ENCODE measurements at places on chromosomes 2 and 18.

DNA sequence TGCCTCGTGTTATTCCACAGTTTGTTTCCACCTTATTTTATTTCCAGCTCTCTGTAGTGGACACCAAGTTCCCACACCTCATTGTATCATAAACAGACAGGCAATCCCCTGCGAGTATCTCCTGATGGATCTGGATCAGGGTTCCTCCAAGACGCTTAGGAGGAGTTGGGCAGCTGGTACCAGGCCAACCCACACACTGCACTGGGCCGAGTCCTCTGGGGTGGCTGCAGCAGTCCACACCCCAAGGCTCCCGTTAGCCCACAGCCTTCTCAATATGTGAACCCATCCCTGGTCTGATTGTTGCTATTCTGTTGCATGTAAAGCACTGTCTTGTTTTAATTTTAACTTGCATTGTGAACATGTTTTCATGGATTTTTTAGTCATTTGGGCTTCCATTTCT, 178.8 kb upstream of the RAB6C start:
- DNase-seq: no peak

DNA sequence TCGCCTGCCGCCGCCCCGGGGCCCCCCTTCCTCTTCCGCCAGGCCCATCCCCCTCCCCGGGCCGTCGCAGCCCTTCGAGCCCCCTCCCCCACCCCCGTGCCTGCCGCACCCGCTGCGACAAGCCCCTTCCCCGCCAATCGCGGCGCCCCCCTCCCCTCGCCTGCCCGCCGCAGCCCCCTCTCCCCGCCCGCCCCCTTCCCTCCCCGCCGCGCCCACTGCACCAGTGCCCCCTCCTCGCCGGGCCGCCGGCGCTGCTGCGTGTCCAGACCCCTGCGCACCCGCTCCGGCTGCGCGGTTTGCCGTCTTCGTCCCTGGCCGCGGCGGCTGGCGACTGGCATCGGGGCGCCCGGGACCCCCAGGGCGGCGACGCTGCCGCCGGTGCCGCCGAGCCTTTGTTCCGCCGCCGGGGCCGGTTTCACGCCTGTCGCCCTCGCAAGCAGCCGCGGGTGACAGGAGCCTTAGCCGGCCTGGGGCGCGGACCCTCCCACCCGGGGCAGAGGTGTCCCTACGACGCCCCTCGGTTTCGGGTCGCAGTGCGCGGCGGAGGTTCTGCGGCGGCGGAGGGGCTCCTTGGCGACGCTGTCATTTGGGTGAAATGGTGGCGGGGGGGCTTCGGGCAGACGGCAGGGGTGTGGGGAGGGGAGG, 18.1 kb downstream of the GPC1 start:
- DNase-seq: no peak

DNA sequence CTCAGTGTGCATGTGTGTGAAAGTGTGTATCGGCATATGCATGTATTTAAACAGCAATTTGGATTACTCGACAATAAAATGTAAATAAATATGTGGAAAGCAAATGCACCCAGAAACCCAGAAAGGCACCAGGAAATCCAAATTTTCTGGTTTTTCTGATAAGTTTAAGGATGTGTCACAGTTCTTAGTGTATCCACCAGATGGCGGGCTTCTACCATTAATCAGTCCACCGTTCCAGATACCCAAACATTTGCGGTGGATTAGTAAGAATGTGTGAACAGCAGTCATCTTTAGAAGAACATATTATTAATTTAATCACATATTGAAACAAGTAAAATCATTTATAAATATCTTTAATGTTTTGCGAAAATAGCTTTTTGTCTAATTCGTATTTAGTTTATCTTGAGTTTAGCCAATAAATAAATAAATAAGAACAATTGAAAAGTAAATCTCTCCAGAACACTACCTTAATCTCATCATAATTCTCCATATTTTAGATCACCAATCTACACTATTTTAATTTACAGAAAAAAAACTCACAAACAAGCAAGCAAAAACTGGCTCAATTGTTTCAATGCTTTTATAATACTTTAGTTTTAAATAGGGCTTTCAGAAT, 298.9 kb downstream of the DSEL start:
- peak; percentile 68 for DNase-seq

DNA sequence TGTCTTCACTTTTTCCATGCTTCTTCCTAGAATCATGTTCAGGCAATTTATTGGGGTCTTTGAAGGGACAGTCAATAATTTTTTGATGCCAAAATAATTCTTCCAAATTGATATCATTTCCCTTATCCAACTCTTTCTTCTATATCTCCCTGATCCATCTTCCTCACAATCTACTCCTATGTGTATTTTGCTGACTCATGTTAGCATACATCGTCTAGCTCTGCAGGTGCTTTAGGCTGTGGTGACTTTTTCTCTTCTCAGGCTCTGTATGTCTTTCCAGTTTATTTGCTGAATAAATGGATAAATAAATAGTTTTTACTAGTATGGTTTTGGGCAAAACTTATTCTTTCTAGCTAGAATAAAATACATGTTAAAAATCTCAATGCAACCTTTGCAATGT, 1650.9 kb upstream of the TMEFF2 start:
- DNase-seq: no peak

- no peak for DNase-seq
Measured at GRCh38 chr2:229974266-229974665, 52.0 kb downstream of the FBXO36 start.

- no peak for DNase-seq
Measured at GRCh38 chr18:79911344-79912270, 39.8 kb downstream of the SLC66A2 start.

GRCh38 chr2:223465793-223466192, 136.4 kb downstream of the SCG2 start:
- no peak for DNase-seq

DNA sequence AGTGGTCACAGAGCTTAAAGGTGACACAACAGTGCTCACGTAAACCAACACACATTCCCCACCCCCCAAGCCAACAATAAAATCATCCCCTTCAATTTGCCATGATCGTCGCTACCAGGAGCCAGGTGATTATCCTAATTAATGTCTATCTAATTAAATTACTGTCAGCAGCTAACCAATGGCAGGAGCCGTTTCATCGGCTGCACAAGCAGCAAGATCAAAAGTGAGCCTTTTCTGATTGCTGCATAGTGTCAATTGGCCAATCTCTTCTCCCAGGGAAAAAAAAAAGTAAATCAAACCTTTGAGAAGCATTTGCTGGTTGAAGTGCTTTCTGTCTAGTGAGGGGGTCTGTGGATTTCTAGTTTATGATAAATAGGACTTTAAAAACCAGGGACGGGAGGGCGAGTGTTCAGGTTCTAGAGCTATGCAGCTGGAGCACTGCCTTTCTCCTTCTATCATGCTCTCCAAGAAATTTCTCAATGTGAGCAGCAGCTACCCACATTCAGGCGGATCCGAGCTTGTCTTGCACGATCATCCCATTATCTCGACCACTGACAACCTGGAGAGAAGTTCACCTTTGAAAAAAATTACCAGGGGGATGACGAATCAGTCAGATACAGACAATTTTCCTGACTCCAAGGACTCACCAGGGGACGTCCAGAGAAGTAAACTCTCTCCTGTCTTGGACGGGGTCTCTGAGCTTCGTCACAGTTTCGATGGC, at the start of gene TBR1:
TBR1 (plus strand) TSS at position 311 of the 721 bp plus-strand sequence; CDS start at position 425, 114 bp downstream.
- no peak for DNase-seq

DNA sequence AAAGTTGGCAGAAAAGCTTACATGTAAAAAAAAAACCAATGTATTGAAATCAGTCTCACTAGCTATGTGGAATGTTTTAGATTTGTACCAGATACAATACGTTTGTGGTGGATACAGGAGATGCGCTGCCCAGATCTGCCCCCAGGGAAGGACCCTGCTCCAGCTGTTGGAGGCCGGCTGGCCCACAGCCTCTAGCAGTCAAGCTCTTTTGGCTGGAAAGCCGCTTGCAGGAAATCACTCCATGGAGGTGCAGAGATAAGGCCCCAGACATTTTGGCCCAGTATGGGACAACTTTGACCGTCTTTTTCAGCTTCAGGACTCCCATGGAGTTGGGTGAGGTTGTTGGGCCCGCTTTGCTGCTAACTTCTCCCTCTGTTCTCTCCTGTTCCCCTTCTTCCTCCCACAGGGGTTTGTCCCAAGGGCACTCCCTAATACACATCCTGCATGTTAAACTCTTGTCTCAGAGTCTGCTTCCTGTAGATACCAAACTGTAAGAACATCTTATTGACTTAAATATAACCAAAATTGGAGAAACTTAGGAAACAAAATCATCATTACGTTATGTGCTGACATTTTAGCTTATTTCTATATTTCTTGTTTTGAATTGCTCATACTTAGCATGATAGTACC, 1.7 kb upstream of the QPCT start:
- no peak for DNase-seq

- DNase-seq: no peak
Measured at GRCh38 chr2:163715199-163715598, 20.6 kb downstream of the FIGN start.

DNA sequence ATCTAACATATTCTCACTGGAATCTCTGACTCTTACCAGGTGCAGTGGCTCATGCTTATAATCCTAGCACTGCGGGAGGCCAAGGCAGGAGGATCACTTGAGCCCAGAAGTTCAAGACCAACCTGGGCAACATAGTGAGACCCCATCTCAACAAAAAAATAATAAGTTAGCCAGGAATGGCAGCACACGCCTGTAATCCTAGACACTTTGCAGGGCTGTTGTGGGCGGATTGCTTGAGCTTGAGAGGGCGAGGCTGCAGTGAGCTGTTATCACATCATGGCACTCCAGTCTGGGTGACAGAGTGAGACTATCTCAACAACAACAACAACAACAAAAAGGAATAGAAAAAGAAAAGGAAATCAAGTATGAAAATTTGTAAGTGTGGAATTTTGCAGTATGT, 306.5 kb upstream of the CYP26B1 start:
- DNase-seq: no peak

DNA sequence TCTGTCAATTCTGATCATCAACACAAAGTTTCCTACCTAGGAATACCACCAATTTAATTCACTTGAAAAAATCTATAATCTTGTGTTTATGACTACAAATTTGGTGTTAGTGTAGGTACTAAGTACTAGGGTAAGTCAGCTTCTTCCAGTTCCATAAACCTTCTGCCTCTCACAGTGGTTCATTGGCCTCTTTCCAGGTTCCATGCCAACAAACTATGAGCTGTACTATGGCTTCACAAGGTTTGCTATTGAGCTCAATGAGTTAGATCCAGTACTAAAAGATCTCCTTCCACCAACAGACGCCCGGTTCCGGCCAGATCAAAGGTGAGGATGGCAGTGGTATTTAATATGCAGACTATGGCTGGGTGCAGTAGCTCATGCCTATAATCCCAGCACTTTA, 58.8 kb downstream of the PRKRA start:
- no peak for DNase-seq

- no peak for DNase-seq
Measured at GRCh38 chr18:59834267-59834666, 65.5 kb upstream of the PMAIP1 start.

GRCh38 chr2:212794471-212794870, 255.9 kb upstream of the ERBB4 start:
- DNase-seq: no peak

GRCh38 chr2:108570416-108570815, 36.1 kb downstream of the LIMS1 start:
- DNase-seq: no peak

DNA sequence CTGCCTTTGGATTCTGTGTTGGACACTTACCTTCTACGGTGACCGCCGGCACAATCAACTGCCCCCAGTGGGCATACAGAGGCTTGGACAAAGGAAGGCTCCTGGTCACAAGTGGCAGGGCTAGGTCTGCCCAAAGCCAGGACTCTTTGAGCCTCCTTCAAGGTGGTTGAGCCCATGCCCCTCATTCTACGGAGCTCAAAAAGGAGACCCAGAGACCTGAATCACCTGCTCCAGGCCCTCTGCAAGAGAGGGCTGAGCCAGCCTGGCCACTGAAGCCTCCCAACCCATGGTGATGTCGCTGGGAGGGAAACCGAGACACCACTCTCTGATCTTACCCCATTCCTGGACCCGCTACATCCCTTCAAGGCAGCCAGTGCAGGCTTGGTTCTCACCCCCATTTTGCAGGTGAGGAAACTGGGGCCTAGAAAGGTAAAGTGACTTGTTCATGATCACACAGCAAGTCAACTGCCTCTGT, 87.9 kb downstream of the INHBB start:
- DNase-seq: no peak

- DNase-seq: no peak
Measured at GRCh38 chr18:42527766-42528165, 572.7 kb downstream of the PIK3C3 start.

DNA sequence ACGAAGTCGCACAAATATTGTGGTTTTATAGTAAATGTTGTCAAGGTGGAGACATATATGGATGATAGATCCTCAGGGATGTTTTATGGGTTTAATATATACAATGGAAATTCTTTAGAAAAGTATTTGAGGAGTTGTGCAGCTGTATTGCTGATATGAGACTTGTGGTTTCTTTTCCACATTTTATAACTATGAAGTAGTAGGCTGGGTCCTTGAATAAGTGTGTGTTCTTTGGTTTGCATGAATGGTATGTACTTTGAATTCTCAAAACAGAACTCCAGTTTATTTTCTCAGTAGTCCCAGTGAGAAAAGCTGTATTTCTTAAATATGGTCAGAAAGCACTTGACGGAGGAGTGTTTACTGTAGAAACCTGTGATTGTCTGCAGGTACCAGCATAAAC, 42.4 kb downstream of the PLCL1 start:
- DNase-seq: no peak

GRCh38 chr2:210517264-210517663, 39.1 kb upstream of the CPS1 start:
- DNase-seq: no peak

DNA sequence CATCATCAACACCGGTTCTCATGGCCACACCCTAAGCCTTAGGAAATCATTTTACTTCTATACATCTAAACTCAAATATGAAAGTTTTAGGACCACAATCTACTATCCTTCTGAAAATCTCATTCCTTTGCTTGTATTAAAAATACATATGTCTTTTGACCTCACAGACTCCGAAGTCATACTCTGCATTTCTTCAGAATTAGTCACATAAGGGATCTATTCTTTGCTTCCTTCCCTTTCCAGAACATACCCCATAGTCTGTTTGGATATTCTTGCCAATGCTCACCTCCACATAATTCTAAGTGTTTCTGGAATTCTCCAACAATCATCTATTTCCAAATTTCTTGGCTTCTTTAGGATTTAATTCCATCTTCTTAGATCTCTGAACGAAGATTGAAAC, 14.2 kb upstream of the DSG1 start:
- no peak for DNase-seq

GRCh38 chr18:28855524-28855923, 678.6 kb upstream of the CDH2 start:
- DNase-seq: no peak

GRCh38 chr2:133732982-133733900, 165.0 kb upstream of the NCKAP5 start:
- DNase-seq: no peak
